ENCODE measurements at places on chromosomes 3 and 15.

GRCh38 chr3:17355591-17355990, 386.8 kb downstream of the TBC1D5 start:
- no peak for DNase-seq

- no peak for DNase-seq
Observed at GRCh38 chr3:135148398-135149020, 353.4 kb downstream of the EPHB1 start.

- DNase-seq, result no peak
Observed at GRCh38 chr15:99842071-99842470, 108.8 kb upstream of the LYSMD4 start.

GRCh38 chr3:116238846-116239565, 206.3 kb downstream of the LSAMP start:
- no peak for DNase-seq

Data from ELF-1 (cell line).